ENCODE measurements at places on chromosomes 3 and 15.

GRCh38 chr15:43029476-43029875 lies 76.4 kb downstream of the UBR1 start:
- no peak for DNase-seq

GRCh38 chr15:75891895-75892294 lies 11.8 kb upstream of the FBXO22 start:
- DNase-seq, result peak; percentile 68

GRCh38 chr15:41988896-41989572 lies 16.7 kb upstream of the EHD4 start:
- no peak for DNase-seq

- DNase-seq, result no peak
These were observed 88.7 kb downstream of the TFG start for GRCh38 chr3:100798012-100798411.

DNA sequence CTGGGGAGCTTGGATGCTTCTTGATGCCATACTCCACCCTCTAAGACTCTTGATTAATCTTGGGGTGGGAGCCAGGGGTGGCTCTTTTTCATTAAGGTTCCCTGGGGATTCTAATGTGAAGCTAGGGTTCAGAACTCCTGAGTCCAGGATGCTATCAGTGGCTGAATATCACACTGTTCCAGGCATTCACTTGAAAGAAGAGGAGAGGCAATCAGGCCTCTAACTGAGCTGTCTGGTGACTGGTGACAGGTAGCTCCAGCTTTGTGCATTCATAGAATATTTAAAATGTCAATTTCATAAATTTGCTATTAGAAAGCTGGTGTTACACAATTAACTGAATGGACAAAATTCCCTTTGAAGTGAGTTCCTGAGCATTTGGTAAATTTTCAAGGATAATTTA lies 139.0 kb downstream of the CHDH start:
- no peak for DNase-seq

- DNase-seq, result no peak
These were observed 80.8 kb downstream of the MOBP start for GRCh38 chr3:39548282-39548681.

- DNase-seq, result no peak
These were observed 9.8 kb downstream of the NR2E3 start for GRCh38 chr15:71820127-71820526.

DNA sequence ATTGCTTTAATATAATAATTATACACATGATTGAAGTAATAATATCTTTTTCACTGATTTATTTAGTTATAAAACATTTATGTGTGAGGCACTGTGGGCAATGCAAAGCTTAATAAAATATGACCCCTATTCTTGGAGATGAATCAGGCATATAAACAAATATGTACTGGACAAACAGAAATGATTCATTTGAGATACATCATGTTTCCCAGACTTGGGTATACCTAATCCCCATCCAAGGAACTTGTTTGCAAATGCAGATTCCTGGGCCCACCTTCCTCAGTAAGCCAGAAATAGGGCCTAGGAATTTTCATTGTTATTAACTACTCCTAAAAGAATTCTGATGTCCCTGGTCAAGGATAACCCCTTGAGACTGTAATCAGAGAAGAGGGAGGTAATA lies 184.2 kb downstream of the CHL1 start:
- DNase-seq, result no peak

- DNase-seq, result no peak
These were observed 3.9 kb upstream of the CXCR6 start for GRCh38 chr3:45939341-45939771.

DNA sequence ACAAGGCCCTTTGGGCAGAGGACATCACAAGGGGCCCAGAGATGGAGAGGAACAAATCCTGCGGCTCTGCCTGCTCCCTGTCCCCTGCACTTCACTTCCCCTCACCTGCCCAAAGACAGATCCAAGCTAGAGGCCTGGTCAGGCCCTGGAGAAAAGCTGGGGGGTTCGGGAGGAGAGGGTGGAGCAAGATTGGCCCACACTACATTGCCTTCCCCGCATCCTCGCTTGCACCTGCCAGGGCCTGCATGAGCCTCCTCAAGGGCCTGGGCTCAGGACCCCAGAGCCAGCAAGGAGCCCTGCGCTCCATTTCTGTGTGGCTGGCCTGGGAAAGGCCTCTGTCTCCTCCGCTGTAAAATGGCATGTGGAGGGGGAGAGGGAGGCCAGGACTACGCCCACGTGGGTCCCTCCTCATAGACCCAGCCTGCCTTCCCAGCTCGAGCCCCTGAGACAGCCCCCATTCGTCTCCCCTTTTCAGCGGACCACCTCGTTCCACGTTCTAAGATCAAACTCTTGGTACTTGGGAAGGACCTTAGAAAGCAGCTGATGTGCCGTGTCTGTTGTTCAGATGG lies 106.0 kb downstream of the HMG20A start:
- no peak for DNase-seq

DNA sequence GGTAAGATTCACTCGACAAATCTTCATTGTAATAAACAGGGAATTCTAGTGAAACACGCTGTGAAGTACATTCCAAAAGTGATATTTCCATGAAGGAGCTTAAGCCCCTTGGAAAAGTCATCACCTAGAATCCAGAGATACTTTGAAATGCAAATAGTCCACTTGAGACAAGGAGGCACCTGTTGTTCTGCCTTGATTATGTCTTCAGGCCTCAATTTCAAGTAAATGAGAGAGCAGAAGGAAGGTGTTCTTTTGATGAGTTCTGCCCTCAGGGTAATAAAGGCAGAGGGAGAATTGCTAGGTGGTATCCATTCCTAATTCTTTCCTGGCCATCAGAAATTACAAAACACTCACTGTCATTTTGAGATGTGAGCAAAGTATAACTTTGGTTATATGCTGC lies 162.1 kb downstream of the CADM2 start:
- no peak for DNase-seq

GRCh38 chr3:15519096-15519495 lies 2.4 kb downstream of the COLQ start:
- no peak for DNase-seq

DNA sequence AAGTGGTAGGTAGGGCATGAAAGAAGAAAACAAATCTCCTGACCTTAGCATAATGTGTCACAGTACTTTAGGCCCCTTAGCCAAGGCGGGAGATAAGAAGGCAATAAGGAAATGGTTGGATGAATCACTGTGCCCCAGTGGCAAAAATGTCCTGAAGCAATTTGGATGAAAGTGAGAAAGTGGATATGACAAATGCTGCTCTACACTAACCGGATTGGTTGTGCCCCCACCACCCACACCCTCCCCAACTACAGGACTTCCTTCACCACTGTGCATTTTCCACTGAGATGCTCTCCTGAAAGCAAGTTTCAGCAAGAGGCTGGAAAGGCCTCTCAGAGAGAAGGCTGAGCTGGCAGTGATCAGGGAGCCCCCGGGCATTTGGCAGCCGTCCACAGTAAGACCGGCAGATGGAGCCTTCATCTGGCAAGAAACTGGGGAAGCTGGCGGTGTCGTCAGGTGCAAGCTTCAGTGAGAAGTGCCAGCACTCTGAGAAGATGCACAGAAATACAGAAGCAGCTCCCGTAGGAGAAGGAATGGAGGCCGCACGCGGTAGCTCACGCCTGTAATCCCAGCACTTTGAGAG lies 63.8 kb downstream of the ATP1B3 start:
- DNase-seq, result peak; percentile 43

GRCh38 chr3:90055666-90056065 lies 948.2 kb downstream of the EPHA3 start:
- no peak for DNase-seq

DNA sequence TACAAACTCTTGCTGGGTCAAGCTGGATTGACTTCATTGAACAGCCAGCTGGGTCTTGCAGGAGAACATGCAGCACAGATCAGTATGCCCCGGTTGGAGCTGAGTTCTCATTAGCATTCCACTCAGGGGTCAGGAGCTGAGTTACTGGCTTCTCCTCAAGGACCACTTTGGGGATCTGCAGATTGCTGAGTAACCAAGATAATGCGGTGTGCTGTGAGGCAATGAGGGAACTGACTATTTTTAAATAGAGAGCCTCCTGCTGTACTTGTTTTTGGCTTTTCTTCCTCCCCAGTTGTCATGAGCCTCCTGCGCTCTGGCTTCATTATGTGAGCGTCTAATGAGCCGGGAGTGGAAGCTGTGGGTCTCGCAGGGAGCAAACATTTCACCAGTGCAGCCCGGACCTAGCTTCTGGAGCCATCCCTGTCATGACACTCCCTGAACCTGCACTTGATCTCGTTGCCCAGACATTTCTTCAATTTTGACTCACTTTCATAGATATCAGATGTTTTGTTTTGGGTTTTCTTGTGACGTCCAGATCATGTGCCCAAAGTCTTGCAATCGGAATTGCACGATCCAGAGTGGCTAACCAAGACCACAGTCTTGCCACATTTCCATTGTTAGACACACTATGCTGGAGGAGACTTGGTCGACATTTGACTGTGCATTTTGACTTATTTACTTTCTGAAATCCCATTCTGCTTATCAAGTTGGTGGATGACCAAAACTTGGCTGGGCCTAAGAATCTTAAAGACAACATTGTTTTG lies 327.2 kb downstream of the LRTM1 start:
- DNase-seq, result no peak

DNA sequence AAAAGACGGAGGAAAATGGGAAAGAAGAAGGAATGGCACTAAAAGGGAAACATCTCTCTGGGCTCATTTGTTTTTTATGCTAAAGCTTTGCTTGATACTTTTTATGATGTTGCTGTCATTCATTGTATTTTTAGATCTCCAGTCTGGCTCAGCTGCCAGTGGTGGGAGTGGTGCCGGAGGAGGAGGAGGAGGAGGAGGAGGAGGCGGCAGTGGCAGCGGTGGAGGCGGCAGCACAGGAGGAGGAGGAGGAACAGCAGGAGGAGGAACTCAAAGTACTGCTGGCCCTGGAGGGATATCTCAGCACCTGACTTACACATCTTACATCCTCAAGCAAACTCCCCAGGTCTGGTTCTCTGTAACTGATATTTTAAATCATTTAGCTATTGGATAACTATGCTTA lies 49.6 kb downstream of the MAP6D1 start:
- no peak for DNase-seq

GRCh38 chr3:64306745-64307144 lies 81.5 kb upstream of the PRICKLE2 start:
- DNase-seq, result no peak

GRCh38 chr3:152069871-152070270 lies 196.4 kb downstream of the SUCNR1 start:
- DNase-seq, result no peak

DNA sequence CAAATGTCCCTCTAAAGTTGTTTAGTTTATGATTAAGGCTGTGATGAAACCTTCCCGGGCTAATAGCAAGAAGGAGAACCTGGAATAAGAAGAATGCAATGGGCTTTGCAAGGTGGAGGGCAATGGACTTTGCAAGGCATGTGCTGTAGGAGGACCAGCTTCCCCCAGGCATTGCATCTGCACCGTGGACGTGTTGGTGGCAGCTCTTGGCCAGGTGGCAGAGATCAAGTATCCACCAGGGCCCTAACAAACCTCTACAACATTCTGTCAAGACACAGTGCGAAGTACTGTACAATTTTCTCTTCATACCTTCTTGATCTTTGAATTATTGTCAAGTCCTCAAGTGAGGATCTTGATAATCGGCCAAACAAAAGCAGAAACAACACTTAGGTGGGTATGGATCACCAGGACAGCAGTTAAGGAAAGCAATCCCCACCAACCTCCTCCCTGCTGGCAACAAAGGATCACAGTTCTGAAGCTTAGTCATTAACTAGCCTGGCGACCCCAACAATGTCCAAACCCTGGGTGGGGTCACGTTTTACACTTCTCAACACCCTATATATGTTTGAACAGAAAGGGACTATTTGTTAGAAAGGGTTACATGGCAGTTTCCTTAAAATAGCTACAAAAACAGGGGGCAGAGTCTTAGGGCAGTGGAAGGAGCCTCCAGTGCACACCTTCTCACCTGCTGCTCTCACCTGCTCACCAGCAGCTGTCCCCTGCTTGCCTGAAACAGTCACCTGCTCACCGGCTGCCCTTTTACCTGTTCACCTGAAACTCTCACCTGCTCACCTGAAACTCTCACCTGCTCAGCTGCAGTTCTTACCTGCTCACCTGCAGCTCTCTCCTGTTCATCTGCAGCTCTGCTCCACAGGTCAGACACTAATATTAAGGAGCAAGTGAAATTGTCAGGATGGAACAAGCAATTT lies 137.9 kb upstream of the LIPC start:
- DNase-seq, result no peak

DNA sequence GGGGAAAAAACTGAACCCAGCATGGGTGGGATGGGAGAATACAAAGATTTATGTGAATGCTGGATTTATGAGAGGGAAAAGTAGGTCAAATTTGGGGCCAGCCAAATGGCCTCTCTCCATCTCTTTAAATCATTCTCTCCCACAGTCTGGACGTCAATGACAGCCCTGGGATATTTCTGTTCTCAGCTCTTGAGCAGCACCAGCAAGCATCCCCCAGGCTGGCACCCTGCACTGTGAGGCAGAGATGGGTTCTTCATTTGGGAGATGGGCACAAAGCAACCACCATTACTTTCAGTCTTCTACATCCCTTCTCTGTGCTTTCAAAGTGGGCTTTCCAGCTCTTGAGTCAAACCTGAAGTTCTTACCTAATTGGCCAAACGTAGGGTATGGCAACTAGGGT lies 321.0 kb downstream of the NTRK3 start:
- DNase-seq, result no peak

GRCh38 chr3:169288553-169288952 lies 375.0 kb downstream of the MECOM start:
- no peak for DNase-seq

DNA sequence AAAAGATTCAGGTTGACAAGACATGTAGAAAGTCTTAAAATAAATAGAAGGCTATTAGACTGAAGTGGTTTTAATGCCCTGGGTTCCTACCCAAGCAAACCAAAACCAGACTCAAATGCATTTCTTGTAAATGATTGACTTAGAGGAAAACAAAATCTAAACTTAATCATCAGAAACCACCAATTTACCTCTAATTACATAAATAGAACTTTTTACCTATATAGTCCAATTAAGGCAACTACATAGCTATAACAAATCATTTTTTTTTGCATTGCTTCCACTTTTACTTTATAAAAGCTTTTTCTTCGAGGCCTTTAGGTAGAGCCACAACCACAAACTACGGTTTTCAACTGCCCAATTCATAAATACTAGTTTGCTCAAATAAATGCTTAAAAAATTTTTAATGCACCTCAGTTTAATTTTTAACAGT lies 231.3 kb upstream of the ARHGEF26 start:
- DNase-seq, result no peak

GRCh38 chr3:31890742-31891469 lies 90.2 kb downstream of the OSBPL10 start:
- DNase-seq, result no peak
